ENCODE measurements at places on chromosomes 7 and 10. TPM values are rescaled to one million over a fixed set of nuclear protein-coding genes. Genes with fewer than 3 reads are reported as not detected.
A peak's percentile ranks its signal among the peaks of the same experiment; 100 is the strongest.

The TYW1B gene
- total RNA-seq: 8.4 TPM

- DNase-seq: no peak
Observed at GRCh38 chr10:6815346-6815745, 235.3 kb upstream of the PRKCQ start.

GRCh38 chr10:29437871-29438270 lies 149.0 kb downstream of the LYZL1 start:
- DNase-seq: no peak

DNA sequence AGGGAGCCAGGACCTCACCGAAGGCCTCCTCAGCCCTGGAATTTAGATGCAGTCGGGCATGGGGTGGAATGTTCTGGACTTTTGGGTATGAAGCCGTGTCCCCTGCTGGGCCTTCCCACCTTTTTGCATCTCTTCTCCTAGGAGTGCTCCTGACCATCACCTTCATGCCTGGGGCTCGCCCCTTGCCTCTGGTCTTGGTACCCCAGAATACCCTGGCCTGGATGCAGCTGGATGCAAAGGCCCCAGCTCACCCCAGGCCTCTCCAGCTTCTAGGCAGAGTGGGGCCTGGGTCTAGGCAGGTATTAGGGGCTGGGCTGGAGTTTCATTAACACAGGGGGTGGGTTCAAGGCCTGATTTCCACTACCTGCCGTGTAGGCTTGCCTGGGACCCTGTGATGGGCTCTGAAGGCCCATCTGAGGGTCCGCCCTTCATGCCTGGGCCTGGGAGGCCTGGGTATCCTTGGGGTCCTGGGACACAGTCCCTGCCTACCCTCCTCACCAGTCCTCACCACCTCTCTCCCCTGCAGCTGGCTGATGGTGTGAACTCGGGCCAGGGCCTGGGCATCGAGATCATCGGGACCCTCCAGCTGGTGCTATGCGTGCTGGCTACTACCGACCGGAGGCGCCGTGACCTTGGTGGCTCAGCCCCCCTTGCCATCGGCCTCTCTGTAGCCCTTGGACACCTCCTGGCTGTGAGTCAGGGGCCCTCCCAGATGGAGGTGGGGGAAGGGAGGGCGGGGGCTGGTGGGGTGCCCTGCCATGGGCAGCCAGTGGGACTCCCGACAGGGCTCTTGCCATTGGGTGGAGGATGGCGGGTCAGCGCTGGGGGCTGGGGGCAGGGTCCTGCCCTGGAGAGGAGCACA lies 10.1 kb downstream of the AQP1 start:
- DNase-seq: no peak

GRCh38 chr7:47896809-47897423 lies 51.4 kb downstream of the PKD1L1 start:
- no peak for DNase-seq

DNA sequence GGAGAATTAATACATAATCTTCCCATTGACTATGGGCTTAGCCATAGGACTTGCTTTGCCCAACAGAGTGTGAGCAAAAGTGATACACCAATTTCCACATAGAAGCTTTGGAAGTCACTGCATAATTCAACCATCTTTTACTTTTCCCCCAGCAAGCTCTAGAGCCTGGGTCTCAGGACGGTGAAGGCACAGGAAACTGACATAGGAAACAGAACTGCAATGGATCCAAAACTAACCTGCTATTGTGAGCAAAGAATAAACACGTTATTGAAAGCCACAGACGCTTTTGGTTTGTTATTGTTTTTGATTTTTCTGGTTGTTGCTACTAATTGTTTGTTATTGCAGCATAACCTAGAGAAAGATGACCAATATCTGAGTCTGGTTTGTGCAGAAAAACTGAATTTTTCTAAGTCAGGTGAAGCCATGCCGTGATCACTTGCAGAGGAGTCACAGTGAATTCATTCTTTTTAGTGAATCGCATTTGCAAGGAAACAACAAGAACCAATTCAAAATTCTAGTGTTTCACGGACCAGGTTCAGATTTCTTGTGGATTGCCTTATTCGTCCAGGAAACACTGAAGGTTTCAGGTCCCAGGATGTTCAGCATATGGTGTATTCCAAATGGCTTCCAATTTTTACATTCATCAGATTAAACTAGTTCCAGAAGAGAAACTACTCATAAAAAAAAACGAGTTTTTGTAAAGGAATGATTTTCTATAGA lies 52.8 kb downstream of the CUBN start:
- no peak for DNase-seq

GRCh38 chr10:65670087-65670486 lies 1255.7 kb upstream of the LRRTM3 start:
- peak; percentile 16 for DNase-seq
